ELR (cell line): ENCODE measurements at places on chromosomes 1 and 21.

GRCh38 chr1:44021581-44022321 is 9.5 kb downstream of the SLC6A9 start:
- no peak for DNase-seq

DNA sequence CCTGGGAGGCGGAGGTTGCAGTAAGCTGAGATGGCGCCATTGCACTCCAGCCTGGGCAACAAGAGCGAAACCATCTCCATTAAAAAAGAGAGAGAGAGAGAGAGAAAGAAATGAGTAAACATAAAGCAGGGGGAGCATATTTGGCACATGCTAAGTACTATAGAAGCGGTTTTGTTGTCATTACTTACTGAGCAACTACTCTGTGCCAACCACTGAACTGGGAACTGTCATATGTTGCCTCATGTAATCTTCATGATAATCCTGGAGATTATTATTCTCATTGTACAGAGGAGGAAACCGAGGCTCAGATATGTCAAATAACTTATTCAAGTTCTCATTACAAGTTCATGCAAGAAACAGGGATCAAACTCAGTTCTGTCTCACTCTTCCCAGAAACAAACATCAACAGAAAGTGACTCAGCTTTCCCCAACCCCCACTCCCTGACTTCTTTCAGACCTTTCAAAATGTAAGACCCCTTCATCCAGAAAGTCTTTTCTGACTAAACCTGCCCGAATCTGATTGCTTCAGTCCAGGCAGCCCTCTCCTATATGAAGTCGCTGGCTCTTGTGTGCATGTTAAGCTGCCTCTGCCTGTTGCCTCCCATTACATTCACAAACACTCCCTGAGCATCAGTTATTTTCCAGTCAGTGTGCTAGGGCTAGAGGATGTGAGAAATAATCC is 23.5 kb downstream of the LAMB3 start:
- DNase-seq, result peak; percentile 24

- no peak for DNase-seq
Measured at GRCh38 chr21:32894321-32894720, 122.8 kb upstream of the PAXBP1 start.

DNA sequence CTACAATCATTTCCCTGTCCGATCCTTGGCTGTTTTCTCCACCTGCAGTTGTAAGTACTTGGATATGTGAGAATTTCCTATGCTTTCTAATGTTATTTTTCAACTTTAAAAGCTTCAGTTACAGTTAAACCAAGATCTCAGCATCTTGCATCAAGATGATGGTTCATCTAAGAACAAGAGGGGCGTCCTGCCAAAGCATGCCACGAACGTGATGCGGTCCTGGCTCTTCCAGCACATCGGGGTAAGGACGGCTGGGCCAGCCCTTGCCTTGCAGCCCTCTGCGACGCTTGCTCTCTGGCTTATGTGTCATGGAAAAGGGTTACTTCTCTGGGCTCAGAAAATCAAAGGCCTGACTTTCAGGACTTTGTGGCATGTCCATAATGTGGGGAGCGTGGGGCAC is 46.8 kb downstream of the PKNOX1 start:
- DNase-seq, result no peak

- no peak for DNase-seq
Measured at GRCh38 chr1:29691499-29691898, 455.2 kb downstream of the PTPRU start.

- peak; percentile 79 for DNase-seq
Measured at GRCh38 chr1:109838838-109839240, 71.8 kb upstream of the CSF1 start.

DNA sequence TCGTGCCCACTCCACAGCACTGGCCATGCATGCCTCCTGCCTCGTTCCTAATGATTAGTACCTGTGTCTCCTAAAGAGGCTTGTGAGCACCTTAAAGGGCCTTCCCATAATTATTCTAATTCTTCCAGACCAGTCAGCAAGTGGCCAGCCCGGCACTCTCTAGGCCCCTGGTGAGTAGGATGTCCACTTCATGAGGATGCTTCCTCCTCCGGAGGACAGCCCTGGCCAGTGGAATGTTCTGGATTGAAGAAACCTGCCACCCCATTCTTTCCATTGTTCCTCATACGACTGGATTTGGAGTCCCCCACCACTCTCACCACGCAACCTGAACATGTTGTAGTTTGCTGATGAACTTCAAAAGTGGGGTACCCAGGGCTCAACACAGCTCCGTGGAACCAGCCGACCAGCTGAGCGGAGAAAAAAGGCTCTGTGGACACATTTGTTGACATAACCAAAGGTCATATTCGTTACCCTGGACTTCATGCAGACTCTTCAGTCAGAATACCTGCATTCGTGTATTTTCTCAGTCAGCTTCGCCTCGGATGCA is 46.7 kb upstream of the LBR start:
- no peak for DNase-seq

DNA sequence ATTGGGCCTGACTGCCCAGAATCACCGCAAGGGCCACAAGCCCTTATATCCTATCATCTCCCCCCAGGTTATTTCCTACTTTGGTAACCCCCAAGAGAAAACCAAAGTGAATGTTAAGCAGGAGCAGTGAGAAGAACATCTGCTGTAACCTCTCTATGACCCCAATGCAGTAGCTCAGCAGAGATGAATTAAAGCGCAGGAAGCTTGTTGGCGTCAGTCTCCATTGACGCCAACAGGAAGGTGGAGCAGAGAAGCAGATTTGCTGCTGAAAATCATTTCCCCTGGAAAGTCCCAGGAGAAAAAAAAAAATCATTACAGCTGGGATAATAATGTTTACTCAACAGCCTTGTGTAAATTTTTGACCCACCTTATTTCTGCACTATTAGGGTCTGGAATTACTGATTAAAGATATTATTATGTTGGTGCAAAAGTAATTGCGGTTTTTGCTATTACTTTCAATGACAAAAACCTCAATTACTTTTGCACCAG is 33.2 kb upstream of the FAM163A start:
- peak; percentile 16 for DNase-seq

- no peak for DNase-seq
Measured at GRCh38 chr1:192628396-192629057, 7.4 kb upstream of the RGS13 start.

DNA sequence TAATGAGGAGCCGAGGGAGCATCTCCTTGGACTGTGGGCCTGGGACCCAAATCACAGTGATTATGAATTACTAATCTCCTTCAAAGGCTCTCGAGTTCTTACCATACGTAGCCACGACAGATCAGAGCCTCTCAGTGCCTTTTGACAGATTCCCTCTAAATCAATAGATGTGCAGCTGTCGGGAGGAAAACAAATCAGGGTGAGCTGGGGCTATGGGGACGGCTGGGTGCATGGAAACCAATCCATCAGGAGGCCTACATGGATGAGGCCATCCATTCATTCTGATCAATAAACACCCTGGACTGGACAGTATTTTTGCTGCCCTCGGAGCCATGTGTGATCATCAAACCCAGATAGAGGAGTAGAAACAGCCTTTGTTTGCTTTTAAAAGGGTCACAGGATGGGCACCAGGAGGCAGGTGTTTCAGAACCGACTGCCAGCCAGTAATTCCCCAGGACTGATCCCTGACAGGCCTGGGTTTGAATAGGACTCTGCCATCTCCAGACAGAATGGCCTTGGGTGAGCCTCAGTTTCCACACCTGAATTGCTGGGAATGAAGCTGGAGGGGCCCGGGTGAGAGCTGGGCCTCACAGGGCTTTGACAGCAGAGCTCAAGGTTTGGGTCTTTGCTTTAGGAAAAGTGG is 532.8 kb downstream of the MATN1 start:
- DNase-seq, result no peak

DNA sequence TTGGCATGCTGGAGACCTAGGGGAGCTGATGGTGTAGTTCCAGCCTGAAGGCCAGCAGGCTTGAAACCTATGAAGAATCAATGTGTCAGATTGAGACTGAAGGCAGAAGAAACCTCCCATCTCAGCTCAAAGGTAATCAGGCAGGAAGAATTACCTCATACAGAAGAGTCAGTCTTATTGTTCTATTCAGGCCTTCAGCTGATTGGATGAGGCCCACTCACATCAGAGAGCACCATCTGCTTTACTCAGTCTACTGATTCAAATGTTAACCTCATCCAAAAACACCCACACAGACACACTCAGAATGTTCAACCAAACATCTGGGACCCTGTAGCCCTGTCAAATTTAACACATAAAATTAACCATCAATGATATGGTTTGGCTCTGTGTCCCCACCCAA is 13.7 kb upstream of the CCN1 start:
- no peak for DNase-seq

DNA sequence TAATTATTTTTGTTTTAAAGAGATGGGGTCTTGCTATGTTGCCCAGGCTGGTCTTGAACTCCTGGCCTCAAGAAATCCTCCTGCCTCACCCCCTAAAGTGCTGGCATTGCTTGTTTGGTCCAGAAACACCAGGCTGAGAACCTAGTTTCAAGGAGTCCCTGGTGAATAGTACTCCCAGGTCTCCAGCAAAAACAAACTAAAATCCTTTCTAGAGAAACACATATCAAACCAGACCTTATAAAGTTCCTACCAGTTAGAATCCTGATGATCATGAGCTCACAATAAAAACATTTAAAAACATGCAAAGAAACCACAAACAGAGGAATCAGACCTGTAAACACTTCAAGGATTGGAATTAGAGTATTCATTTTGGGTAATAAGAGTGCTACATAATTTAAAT is 34.4 kb upstream of the PADI1 start:
- peak; percentile 55 for DNase-seq

DNA sequence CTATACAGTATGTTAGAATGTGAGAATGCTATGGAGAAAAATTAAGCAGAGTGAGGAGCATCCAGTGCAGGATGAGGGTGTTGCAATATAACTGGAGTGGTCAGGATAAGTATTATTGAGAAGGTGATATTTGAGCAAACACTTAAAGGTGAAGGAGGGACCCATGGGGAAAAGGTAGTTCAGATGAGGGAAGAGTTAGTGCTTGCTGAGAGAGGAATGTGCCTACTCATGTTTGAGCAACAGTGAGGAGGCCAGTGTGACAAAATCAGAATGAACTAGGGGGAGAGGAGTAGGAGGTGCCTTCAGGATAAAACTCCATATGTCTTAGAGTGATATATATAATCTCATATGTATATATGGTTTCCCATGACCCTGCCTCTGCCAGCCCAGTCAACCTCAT is 6.2 kb upstream of the TRIM45 start:
- no peak for DNase-seq

- DNase-seq, result no peak
Measured at GRCh38 chr1:58964428-58964827, 180.6 kb upstream of the JUN start.

GRCh38 chr1:38173157-38173831 is 126.7 kb upstream of the POU3F1 start:
- DNase-seq, result no peak

DNA sequence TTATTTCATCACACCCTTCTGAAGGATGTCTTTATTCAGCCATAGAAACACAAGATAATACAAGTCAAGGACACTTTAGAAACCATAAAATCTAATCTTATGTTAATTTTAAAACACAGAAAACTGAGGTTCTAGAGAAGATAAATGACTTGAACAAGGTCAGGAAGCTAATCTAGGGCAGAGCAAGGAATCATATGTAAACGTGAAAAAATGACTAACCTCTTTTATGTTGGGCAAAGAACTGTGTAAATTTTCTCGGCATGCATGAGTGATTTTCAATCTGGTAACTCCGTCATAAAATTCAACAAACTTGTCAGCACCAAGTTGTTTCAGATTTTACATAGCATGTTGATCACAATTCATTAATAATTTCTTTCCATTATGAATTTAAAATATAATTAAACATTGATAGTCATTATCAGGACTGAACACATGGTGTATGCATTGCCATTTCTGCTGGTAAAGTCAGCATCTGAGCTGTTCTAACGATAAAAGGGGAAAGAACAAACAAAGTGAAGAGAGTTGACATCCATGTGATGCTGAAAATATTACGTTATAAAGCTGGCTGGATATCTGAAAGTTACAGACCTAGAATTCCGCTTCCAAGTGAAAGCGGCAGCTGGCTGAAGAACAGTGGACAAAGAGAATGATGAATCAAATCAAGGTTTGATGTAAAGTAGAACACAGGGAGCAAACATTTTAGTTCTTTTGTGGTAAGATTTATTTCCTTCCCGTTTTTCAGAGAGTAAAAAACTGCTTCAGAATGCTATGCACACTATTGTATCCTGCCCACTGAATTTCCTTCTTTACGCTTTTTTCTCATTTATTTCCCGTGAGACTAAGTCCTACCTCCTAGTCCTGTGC is 1037.4 kb upstream of the TMPRSS15 start:
- no peak for DNase-seq

DNA sequence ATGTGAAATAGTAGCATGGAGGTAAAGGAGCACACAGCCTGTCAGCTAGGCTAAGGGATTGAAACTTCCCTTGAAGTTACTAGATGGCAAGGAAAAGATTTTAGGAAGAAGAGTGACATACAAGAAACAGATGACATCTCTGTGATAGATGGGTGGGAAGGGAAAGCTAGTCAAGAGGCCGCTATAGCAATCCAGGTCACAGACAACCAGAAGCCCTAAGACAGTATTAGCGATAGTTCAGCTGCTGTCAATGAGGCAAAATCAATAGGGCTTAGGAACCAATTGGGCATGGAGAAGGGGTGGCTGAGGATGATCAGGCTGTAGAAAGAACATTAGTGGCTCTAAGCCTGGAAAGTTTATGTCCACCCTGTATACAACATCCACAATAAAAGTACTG is 111.1 kb downstream of the GLUL start:
- DNase-seq, result no peak

GRCh38 chr1:16973215-16973614 is 7.2 kb downstream of the MFAP2 start:
- DNase-seq, result no peak

DNA sequence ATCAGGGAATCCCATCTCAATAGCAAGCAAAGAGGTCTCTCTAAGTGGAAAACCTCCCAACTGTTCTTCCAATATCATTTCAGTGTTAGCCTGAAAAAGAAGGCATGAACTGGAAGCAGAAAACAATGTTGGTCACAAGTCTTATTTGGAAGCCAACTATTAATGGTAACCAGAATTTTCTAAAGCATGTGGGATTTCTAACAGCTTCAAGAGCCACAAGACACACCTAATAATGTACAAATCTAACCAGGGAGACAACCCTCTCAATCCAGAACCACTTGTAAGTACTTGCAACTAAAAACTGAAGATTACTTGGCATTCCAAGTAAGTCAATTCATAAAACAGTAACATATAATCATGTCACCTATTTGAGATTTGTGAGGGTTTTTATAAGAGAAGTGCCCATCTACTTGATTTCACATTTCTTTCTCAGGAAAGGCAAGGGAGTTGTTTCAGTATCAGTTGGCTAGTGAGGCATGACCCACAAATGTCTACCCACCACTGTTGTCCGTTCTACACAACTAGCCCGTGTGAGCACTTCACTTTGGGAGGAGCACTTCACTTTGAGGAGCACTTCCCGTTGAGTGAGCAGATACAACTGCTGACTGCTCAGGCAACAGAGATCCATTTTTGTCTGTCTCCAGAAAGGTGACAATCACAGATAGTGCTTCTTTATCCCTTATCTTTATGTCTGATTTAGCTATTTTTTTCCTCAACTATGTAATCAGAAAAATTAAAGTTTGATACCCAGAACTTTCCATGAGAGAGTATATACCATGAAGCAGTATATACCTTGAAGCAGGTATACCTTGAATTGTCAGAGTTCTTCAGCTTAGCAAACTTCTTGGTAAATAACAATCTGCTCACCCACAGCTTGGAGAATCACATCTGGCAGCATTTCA is 11.1 kb downstream of the STX6 start:
- no peak for DNase-seq

GRCh38 chr1:38475624-38476005 is 384.0 kb downstream of the RRAGC start:
- DNase-seq, result no peak
